Ammon's horn (tissue), 1 donor: ENCODE measurements at places on chromosomes 2 and 18.
A peak's percentile ranks its signal among the peaks of the same experiment; 100 is the strongest.

- no peak for DNase-seq
These were observed 17.3 kb upstream of the ARL5A start for GRCh38 chr2:151845481-151845880.

DNA sequence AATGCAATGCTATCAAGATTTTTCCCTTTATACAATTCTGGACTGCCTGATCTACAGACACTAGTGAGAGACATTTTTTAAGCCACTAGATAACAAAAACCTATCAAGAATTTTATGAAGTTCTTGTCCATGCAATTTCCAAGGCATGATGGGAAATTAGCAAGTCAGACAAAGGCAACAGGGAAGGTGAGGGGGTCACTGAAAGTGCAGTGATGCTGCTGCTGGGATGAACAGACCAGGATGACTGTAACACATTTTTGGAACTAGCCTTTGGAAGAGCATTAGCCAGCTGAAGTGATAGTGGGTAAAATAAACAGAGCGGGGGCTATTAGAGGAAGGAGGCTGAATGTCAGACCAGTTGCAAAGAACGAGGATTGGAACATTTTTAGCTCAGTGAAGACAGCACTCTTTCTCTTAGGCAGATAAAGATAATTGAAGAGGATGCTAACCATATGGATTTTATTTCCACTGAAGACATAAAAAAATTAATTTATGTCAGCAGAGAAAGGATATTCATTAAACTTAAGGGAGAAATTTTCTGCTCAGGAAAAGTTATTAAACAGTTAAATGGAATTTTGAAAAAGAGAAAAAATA lies 17.9 kb downstream of the NRXN1 start:
- DNase-seq = no peak

DNA sequence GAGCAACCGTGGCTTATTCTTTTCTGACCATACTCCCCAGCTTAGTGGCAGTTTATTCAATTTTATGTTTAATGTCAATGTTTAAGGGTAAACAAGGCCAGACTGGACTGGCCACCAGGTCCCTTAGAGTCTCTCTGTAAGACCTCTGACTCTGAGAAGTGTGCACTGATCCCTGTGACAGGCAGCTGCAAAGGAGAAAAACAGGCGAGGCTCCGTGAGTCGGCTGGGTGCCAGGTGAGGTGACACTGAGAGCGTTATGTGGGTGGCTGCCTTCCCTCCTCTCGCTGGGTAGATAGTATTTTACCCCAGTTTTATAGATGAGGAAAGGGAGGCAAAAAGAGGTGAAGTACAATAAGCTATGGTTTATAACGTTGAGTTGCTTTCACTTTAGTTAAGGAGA lies 139.4 kb upstream of the HDAC4 start:
- no peak for DNase-seq

DNA sequence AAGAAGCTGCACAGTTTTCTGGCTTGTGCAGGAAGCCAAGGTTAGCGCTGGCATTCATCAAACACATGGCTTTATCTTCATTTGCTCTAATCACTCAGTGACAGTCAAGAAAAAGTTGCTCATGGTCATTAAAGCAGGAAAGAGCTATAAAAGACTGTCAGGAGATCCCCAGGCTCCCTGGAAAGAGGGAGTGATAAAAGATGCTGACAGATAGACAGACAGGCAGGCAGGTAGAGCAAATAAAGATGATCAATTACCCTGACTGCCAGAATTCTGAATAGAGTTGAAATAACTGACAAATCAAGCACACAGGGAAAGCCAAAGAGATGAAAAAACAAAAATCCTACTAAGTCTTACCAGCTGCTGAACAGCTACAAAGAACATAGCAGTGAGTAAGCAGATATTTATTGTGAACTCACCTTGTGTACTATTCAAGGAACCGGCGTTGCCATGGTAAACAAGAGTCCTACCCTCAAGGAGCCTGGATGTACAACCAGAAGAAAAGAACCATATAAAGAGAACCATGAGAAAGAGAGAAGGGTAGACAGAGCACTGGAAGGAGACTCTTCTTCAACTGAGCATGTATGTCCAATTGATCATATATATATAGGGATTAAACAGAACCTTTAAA lies 68.0 kb downstream of the RNF152 start:
- no peak for DNase-seq

GRCh38 chr2:167487728-167488127 lies 599.4 kb downstream of the XIRP2 start:
- DNase-seq = no peak

- DNase-seq = no peak
These were observed 105.0 kb upstream of the HAAO start for GRCh38 chr2:42897358-42897757.

DNA sequence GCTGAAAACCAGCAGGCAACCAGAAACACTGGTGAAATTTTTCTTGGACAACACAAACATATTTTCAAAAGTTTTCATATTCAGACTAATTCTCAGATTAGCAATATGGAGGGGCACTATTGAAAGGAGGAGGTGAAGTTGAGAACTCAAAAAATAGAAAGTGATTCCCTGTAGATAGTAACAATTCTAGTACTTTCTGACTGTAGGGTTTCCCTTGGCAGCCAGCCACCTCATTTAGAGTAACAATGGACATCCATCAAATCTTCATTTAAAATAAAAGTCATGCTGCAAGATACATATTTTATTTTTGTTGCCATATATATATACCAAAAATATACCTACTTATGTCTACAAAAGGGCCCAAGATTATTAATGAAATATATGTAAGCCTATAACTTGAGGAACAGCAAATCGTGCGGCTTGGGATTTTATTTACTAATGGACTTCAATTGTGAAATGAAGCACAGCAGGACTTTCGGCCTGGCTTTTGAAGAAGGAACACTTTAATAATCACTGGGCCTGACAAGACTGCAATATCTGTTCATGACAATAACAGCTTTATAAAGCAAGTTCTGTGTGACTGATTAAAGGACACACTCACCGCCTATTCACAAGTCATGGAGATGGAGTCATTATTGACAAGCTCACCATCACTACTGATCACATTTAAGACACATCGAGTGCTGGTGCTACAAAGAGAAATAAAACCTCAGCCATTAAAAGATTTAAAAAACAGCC lies 6.8 kb upstream of the NR4A2 start:
- DNase-seq = peak; percentile 47

DNA sequence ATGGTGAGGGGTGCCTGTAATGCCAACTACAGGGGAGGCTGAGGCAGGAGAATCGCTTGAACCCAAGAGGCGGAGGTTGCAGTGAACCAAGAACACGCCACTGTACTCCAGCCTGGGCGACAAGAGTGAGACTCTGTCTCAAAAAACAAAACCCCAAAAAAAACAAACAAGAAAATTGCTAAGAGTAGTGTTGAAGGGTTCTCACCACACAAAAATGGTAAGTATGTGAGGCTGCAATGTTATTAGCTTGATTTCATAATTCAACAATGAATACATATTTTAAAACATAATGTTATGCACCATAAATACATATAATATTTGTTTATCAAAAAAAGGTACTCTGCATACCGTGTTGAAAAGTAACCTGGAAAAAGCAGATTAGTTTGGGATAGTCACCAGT lies 45.8 kb downstream of the PSMG2 start:
- no peak for DNase-seq

DNA sequence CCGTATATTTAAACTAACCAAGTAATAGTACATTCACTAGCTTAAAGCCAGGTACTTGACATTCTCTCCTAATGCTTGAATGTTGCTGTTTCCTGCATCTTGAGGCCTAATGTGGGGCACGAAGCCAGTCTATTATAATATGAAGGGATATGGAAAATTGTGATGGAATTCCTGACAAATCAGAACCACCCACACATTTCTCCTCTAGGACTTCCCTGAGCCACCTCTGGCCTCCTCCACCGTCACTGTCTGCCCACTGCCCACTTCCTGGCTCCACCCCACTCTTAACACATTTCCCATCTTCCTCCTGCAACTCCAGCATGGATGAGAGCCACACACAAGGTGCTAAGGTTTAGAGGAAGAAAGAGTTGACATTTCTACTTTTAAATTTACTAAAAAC lies 19.0 kb upstream of the INO80C start:
- DNase-seq = no peak

DNA sequence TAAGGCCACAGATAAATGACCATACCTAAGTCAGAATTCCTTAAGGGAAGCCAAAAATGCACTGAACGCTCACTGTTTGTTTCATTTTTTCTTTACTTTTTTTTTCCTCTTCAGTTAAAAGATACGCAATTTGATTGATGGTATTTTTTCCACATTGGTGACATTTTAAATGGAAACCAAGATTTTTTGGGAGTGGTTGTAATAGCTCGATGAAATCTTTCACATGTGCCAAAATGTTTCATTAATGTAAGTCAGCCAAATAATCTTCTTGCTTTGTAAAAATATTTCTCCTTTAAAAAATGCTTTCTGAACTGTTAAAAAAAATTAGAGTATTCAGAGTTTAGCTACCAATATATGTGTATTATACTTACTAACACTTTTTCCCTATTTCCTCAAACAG lies 339.8 kb downstream of the ZEB2 start:
- DNase-seq = no peak

DNA sequence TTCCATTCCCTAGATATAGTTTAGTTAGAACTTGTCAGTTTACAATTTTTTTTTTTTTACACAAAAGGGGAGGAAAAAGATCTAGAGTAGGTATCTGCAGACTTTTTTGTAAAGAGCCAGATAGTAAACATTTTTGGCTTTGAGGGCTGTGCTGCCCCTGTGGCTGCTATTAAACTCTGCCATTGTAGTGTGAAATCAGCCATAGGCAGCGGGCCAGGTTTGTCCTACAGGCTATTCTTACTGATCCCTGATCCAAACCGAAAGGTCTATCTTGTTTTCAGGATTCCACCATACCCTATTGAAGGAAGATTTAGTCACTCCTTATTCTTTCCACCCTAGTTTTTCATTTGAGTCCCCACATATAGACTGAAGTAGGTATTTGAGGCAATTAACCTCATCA lies 203.4 kb downstream of the RND3 start:
- no peak for DNase-seq

DNA sequence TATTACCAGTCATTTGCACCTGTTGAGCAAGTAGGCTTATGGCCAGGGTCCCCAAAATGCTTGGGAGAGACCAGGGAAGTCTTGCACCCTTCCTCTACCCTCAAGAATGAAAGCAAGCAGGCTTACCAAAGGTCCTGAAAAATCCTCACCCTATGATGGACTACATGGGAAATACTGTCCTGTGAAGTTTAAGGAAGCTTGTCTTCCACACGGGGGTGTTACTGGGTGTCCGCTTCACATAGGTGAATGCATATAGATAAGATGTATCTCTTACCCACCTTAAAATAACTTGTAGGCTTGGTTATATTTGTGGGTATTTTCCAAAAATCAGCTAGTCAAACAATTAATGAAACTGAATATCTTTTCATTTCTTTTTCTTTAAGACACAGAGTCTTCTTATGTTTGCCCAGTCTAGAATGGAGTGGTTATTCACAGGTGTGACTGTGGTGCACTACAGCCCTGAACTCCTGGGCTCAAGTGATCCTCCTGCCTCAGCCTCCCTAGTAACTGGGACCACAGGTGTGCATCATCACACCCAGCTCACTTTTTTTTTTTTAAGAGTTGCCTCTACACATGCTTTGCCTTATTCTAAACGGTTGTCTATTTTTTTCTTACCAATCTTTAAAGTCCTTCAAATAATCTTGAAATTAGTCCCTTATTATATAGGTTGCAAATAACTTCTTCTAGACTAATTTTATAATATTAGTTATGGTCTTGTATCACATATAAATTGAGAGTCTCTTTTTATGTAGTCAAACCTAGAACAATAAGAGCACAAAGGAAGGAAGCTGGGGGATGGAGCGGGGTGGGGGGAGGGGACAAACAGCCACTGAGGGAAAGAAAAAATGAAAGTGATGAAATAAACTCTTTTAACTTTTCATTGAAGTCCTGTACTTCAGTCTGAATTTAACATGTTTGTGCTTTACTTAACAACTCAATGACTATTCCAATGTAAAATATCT lies 49.0 kb downstream of the CERKL start:
- DNase-seq = no peak

DNA sequence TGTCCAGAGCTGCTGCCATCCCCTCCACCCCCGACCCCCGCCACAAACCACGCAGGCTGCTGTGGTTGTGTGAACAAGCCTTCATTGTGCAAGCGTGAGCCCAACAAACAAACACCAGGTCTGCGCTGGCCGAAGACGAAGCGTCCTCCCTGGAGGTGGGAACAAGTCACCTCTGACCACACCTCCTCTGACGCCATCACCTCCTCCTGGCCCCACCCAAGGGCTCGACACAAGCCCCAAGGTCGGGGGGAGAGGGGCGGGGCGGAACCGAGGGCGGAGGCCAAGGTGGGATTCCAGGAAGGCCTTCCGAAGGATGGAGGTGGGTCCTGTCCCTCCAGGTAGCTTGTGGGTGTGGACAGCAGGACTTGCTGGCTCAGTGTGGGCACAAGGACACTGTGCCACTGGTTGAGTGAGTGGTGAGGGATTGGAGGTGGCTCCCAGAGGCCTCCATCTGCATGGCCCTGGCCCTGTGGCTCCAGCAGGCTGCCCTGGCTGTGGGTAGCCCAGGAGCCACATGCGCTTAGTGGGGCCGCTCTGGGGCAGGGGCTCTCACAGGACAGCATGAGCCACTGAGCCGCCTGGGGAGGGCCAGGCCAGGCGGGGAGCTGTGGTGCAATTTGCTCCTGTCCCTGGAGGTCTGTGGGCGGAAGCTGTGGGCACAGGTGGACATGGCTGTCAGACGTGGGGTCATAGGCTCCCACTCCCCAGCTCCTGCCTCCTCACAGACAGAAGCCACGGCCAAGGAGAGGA lies 7.4 kb upstream of the GPR17 start:
- DNase-seq = no peak

DNA sequence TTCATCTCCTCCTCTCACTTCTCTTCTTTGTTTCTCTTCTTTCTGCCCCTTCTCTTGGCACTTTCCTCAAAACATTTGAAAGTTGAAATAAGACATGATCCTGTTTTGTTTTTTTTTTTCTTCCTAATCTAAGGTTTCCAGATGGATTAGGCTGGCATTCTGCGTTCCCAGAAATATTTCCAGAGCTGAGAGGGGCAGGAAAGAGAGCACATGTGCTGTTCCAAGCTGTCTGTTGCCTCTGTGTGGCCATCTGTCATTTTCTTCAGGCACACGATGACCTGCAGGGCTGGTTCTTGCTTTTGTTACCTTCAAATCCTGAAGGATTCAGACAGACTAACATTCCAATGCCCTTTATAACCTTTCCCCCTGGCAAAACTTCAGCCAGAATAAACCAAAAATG lies 142.9 kb downstream of the RNF144A start:
- no peak for DNase-seq
